ENCODE measurements at places on chromosomes 3 and 15. TPM values are rescaled to one million over a fixed set of nuclear protein-coding genes. Genes with fewer than 3 reads are reported as not detected.

GRCh38 chr15:65423976-65424679 lies 1.4 kb upstream of the IGDCC4 start:
- peak; percentile 93 for DNase-seq
- H3K27ac ChIP-seq, result no peak overlapping the region
- no peak overlapping the region for H3K4me3 ChIP-seq
- peaks cover 10% of the 10 kb centered on the region for H3K27me3 ChIP-seq
- peaks cover 7% of the 10 kb centered on the region for H3K4me1 ChIP-seq
- H3K36me3 ChIP-seq, result no peaks in the 10 kb centered on the region

DNA sequence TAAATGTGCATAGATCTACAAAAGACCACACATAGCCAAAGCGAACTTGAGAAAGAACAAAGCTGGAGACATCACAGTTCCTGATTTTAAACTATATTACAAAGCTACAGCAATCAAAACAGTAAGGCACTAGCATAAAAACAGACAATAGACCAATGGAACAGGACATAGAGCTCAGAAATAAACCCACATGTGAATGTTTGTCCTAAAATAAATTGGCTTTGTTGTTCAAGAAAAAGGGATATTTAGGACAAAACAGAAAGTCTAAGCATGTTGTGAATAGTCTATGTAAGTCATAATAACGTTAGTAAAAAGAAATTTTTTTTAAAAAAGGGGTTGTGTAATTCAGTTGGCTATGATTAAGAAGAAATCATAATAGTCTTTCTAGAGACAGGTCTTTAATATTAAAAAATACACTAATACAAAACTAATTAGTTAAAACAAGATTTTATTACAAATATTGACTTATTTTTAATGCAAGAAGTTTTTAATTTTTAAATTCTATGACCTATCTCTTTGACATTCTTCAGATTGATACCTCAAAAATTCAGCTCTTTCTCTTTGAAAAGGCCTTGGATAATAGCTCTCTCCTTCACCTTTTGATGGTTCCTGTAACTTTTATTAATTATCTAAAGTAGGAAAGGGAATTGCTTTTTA lies 11.6 kb downstream of the TMEM212 start:
- no peak overlapping the region for H3K4me3 ChIP-seq
- peaks cover 13% of the 10 kb centered on the region for H3K4me1 ChIP-seq
- H3K27me3 ChIP-seq, result no peaks in the 10 kb centered on the region
- H3K36me3 ChIP-seq, result no peaks in the 10 kb centered on the region
- DNase-seq, result no peak
- H3K27ac ChIP-seq, result no peak overlapping the region

DNA sequence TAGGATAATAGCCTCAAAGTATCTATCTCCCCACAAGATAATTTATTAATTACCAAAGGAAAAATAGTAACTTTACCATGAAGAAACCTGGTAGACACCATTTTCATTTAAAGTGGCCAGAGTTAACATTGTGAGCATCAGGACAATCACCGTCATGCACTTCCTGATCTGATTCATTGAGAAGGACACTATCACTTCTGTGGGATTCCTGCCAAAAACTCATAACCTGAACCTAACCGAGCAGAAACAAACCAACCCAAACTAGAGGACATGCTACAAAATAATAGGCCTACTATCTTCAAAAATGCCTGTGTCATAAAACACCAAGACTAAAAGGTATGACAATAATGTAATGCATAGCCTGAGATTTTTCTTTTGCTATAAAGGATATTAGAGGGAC lies 39.0 kb downstream of the FSIP1 start:
- H3K4me1 ChIP-seq, result peaks cover 30% of the 10 kb centered on the region
- H3K36me3 ChIP-seq, result no peaks in the 10 kb centered on the region
- no peak overlapping the region for H3K27ac ChIP-seq
- no peak overlapping the region for H3K4me3 ChIP-seq
- DNase-seq, result no peak

DNA sequence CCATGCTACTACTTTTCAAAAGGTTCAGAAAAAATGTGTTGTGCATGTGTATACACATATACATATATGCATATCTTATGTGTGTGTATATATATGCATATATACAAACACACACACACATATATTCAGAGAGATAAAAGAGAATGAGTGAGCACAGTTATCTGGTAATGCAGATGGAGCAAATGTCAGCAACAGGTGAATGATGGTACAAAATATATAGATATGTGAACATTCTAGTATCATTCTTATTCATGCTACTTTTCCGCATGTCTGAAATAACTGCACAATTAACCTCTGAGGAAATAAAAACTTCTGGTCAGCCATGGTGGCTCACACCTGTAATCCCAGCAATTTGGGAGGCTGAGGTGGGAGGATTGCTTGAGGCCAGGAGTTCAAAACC lies 222.6 kb upstream of the NANOGP8 start:
- DNase-seq, result no peak
- no peak overlapping the region for H3K27ac ChIP-seq
- peaks cover 49% of the 10 kb centered on the region for H3K4me1 ChIP-seq
- H3K27me3 ChIP-seq, result no peaks in the 10 kb centered on the region
- H3K4me3 ChIP-seq, result no peak overlapping the region

DNA sequence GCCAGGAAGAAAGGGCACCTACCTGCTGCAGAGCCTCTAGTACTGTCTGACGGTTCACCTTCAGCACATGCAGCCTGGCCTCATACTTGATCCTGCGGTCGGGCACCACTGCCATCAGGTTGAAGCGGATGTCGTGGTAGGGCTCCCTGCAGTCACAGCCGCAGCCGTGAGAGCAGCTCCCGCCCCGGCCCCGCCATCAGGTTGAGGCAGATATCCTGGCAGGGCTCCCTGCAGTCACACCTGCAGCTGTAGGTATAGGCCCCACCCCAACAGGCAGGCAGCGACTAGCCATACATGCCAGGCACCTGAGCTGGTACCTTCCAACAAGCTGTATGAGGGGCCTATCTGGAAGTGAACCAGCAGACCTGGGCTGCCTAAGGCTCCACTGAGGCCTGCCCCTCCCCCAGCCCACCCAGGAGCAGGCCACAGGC lies 38.7 kb downstream of the SEMA3G start:
- H3K4me3 ChIP-seq, result no peak overlapping the region
- H3K36me3 ChIP-seq, result peaks cover 70% of the 10 kb centered on the region
- peak; percentile 50 for DNase-seq
- H3K4me1 ChIP-seq, result peaks cover 14% of the 10 kb centered on the region
- H3K27ac ChIP-seq, result no peak overlapping the region

- H3K4me1 ChIP-seq, result no peaks in the 10 kb centered on the region
- no peak overlapping the region for H3K4me3 ChIP-seq
- H3K27me3 ChIP-seq, result no peaks in the 10 kb centered on the region
Observed at GRCh38 chr15:22224241-22224671, 143.9 kb downstream of the OR4M2 start.

- H3K27ac ChIP-seq, result no peak overlapping the region
- no peak for DNase-seq
- no peaks in the 10 kb centered on the region for H3K4me1 ChIP-seq
- H3K36me3 ChIP-seq, result no peaks in the 10 kb centered on the region
- no peaks in the 10 kb centered on the region for H3K27me3 ChIP-seq
Observed at GRCh38 chr3:44678480-44679116, 30.1 kb downstream of the ZNF35 start.

- H3K27me3 ChIP-seq, result no peaks in the 10 kb centered on the region
- no peak overlapping the region for H3K27ac ChIP-seq
- H3K36me3 ChIP-seq, result no peaks in the 10 kb centered on the region
Observed at GRCh38 chr3:186653080-186653707, 12.6 kb upstream of the HRG start.

DNA sequence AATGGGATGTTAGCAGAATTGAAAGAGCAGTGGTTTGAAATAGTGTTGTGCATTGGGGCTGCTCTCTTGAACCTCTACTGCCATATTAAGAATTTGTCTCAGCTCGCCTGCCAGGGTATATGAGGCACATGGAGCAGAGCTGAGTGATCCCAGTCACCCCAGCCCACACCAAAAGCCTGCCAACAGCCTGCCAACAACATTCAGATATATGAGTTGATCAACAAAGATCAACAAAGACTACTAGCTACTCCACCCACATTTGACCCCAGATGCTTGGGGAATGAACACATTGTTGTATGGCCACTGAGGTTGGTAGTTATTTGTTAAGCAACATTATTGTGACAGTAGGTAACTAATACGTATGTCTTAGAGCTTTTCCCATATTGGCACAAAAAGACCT lies 570.9 kb upstream of the IL12A start:
- no peaks in the 10 kb centered on the region for H3K27me3 ChIP-seq
- no peak for DNase-seq
- no peaks in the 10 kb centered on the region for H3K36me3 ChIP-seq
- peaks cover 7% of the 10 kb centered on the region for H3K4me1 ChIP-seq
- no peak overlapping the region for H3K27ac ChIP-seq
- H3K4me3 ChIP-seq, result no peak overlapping the region

- H3K4me3 ChIP-seq, result peak overlapping the region; percentile 41
- no peaks in the 10 kb centered on the region for H3K27me3 ChIP-seq
- DNase-seq, result peak; percentile 92
- H3K36me3 ChIP-seq, result no peaks in the 10 kb centered on the region
Observed at GRCh38 chr15:63487076-63487757, 17.2 kb upstream of the USP3 start.

GRCh38 chr15:76711351-76711827 lies 193.8 kb downstream of the SCAPER start:
- H3K4me1 ChIP-seq, result no peaks in the 10 kb centered on the region
- no peak overlapping the region for H3K27ac ChIP-seq
- no peak for DNase-seq
- no peaks in the 10 kb centered on the region for H3K36me3 ChIP-seq
- no peak overlapping the region for H3K4me3 ChIP-seq
- H3K27me3 ChIP-seq, result no peaks in the 10 kb centered on the region

DNA sequence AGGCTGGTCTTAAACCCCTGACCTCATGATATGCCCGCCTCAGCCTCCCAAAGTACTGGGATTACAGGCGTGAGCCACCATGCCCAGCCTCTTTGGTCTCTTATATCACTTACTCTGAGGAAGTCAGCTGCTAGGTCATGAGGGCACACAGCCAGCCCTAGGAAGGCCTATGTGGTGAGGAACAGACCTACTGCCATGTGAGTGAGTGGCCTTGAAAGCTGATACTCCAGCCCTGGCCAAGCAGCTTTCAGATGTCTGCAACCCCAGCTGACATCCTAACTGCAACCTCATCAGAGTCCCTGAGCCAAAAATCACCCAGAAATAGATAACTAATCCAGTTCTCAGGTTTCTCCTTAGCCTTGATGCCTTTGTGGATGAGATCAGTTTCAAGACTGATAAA lies 224.3 kb downstream of the EDEM1 start:
- H3K36me3 ChIP-seq, result no peaks in the 10 kb centered on the region
- H3K4me3 ChIP-seq, result no peak overlapping the region
- no peaks in the 10 kb centered on the region for H3K27me3 ChIP-seq
- H3K27ac ChIP-seq, result no peak overlapping the region

DNA sequence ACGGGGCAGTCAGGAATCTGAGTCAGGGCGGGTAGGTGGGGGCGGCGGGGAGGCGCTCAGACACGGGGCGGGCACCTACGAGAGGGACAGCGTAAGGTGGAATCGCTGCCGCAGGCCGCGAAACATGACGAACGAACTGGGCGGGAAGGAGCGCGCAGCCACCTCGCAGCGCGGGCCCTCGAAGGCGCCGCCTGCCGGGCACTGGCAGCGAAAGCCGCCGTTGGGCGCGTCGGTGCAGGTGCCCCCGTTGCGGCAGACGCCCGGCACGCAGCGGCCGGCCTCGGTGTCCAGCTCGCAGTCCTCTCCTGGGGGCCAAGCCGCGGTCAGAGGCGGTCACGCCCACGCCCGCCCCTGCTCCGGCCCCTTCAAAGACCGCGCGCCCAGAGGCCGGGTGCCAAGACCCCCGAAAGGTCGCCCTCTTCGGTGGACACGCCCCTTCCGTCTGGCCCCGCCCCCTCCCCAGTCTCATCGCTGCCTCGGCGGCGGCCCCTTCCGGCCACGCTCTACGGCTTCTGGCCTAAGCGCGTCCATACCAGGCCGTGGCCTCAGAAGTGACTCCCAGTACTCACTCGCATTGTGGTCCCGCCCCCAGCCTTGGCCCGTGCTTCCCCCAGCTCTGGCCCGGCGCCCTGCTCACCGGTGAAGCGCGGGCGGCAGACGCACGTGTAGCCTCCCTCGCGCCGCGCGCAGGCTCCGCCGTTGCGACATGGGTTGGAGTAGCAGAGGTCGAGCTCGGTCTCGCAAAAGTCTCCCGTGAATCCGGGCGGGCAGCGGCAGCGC lies 6.4 kb downstream of the CELSR3 start:
- H3K27ac ChIP-seq, result no peak overlapping the region
- no peaks in the 10 kb centered on the region for H3K36me3 ChIP-seq
- peaks cover 3% of the 10 kb centered on the region for H3K4me1 ChIP-seq
- no peaks in the 10 kb centered on the region for H3K27me3 ChIP-seq
- H3K4me3 ChIP-seq, result peak overlapping the region; percentile 70

C3orf85 gene
- not detected for total RNA-seq

SLC51A gene
- not detected for total RNA-seq

GABRB3 gene
- under 0.01 TPM for total RNA-seq

COLQ gene
- total RNA-seq, result 1.5 TPM

SPINT1 gene
- 0.72 TPM for total RNA-seq

GMNC gene
- under 0.01 TPM for total RNA-seq

All from osteoblast (primary cell).